Astrocyte of the spinal cord (primary cell): ENCODE measurements at places on chromosomes 11 and 22.
A peak's percentile ranks its signal among the peaks of the same experiment; 100 is the strongest.

DNA sequence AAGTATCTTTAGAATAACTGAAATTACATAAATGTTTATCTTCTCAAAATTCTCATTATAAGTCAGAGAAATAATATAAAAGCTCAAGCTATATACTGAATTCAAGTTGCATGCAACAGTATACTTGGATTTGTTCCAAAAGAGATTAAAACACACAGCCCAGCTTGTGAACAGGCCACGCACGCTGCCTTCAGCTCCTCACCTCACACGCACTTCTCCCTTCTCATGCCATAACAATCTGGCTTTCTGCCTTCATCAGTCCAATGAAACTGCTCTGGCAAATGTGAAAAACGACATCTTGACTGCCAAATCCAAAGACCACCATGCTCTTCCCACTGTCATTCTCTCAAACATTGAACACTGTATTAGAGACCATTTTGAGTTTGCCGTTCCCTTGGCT is 22.1 kb downstream of the ATP6V1E1 start:
- no peak for DNase-seq

DNA sequence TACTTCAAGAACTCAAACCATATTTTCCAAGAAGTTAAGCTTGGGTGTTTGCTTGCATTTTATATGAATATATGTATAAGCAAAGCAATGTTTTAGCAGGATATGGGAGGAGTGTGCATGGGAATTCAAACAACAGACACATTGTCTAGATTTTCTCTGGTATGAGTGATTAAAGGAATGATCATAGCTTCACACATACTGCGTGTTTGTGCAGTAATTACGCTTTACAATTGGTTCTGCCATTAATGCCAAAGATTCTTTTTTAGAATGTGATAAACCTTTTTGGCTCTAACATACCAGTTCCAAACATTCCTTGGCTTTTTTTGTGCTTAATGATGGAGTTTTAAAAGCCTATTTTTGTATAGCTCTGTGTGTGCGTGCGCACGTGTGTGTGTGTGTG is 54.0 kb downstream of the CCDC34 start:
- no peak for DNase-seq

DNA sequence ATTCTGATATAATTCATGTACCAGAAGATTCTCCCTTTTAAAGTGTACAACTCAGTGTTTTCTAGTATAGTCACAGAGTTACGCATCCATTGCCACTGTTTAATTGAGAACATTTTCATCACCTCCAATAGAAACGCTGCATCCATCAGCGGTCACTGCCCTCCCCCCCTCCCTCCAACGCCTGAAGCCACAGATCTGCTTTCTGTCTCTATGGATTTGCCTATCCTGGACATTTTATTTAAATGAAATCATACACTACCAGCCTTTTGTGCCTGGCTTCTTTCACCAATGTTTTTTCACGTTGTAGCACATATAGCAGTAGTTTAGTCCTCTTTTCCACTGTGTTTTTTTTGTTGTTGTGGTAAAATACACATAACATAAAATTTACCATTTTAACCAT is 22.8 kb downstream of the TCP11L1 start:
- DNase-seq, result no peak

- no peak for DNase-seq
Measured at GRCh38 chr11:100753172-100753543, 66.1 kb downstream of the ARHGAP42 start.

DNA sequence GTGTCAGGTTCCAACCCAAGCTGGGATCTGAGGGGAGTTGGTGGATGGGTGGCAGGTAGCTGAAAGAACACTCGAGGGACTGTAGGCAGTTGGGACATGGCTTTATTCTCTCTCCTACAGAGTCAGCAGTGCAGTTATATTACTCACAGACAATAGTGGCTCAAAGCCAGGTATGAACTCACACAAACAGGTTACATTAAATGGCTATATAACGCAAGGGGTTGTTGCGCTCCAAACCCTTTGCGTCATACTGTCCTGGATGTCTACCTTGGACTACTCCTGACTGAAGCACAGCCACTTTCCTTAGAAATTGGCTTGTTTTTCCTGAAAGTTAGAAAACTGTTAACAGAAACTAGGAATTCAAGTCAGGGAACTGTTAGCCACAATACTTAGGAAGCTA is 66.4 kb upstream of the OR4B1 start:
- DNase-seq, result peak; percentile 51

DNA sequence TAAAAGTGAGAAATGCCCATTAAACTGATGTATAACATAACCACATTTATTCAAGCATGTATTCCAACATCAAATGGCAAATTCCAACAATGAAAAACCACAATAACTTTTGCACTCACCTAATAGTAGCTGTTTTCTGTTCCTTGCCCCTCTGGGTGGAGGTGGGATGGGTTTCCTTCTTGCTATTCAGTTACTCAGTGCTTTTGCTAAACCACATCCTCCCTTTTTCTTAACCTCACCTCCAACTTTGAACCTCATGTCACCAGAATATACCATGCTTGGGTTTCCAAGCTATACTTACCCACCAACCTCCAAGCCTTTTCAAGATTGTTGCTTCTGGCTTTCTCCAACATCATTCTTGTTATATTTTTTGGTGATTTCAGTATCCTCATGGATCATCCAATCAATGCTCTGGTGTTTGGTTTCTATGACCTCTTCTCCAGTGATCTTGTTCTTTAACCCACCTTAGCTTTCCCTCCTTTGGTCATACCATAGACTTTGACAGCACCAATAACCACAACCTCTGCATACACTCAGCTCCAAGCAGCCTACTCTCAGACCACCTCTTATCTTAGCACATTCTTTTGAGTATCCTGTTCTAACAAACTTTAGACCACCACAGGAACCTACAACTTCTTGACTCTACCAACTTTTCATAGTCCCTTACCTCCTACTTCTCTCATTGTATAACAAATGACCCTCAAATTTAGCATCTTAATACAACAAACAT is 3.2 kb upstream of the CCDC15 start:
- DNase-seq, result no peak

DNA sequence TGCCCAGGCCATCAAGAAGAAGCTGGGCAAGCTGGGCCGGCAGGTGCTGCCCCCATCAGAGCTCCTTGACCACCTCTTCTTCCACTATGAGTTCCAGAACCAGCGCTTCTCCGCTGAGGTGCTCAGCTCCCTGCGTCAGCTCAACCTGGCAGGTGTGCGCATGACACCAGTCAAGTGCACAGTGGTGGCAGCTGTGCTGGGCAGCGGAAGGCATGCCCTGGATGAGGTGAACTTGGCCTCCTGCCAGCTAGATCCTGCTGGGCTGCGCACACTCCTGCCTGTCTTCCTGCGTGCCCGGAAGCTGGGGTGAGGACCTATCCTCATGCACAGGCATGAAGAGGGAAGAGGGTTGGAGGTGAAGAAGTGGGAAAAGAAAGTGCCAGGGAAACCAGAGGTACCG is 5.3 kb upstream of the NHERF4 start:
- no peak for DNase-seq

GRCh38 chr11:115425250-115425649 is 79.0 kb downstream of the CADM1 start:
- no peak for DNase-seq

GRCh38 chr11:5288108-5288905 is 13.4 kb downstream of the OR51B4 start:
- DNase-seq, result no peak

- DNase-seq, result no peak
Measured at GRCh38 chr11:69921128-69922014, 102.2 kb upstream of the FGF3 start.

DNA sequence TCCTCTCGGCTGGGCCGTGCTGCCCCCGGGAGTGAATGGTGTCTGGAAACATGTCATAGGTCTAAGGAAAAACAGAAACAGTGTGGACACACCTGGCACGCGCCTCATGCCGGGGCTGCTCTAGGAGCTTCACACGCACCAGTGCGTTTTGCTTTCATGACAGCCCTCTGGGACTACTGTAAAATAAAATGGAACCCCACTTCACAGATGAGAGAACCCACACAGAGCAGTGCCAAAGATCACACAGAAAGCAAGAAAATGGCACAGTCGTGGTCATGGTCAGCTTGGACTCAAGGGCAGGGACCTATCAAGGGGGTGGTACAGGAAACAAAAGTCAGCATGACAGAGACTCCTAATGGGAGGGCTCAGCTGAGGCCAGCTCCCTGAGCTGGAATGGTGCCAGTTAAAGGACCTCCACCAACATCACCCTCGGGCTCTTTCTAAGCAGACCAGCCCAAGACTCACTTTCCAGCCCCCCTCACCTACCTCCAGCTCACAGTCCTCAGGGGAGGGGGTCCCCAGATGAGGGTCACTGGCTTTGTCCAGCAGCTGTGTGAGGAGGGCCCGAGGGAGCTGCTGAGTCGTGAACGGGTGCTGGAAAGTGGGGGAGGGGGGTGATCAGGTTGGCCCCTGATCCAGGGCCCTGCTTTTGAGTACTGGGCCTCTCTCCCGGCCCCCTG is 3.3 kb downstream of the MAP4K2 start:
- DNase-seq, result no peak

DNA sequence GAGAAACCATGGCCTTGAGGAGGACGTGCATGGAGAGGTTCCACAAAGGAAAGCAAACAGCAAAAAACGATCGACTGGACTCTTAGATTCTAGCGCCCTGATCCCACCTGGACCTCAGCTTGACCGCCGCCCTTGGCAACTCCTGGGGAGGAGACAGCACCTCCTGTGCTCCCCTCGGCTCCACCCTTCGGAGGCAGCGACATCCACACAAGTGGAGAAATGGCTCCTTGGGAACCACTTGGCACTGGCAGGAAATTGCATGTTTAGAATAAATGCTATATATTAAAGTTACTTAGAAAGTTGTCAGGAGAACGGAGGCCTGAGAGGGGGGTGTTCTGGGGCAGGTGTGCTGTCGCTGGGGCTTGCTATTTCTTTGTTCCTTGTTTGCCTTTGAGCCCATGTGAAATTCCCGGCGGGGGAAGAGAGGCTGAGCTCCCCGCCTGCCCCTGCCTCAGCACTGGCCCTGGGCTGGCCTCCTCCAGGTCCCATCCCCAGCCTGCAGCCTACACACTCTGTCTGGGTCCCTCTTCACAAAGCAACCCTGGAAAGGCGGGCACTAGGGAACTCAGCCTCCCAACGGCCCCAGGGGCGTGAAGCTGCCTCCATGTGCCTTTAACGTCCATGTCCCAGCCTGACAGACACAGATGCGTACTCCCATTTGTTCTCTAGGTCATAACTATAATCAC is 395.3 kb downstream of the BRD1 start:
- DNase-seq, result no peak

GRCh38 chr11:22875869-22876473 is 15.7 kb upstream of the CCDC179 start:
- peak; percentile 87 for DNase-seq

GRCh38 chr11:93075782-93076181 is 106.3 kb downstream of the MTNR1B start:
- no peak for DNase-seq

DNA sequence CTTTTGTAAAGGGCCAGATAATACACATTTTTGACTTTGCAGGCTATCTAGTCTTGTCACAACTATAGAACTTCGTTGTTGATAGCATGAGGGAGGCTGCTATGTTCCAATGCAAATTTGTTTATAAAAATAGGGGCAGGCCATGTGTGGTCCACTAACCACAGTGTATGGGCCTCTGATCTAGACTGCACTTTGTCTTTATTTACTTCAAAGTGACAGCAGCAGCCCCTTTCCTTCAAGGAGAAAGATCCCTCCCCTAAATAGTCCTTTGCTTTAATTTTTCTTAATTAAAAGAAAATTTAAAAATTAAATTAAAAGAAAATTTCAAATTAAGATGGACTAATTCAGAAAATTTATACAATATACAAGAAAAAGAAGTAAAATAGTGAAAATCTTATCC is 49.5 kb upstream of the OR9Q1 start:
- DNase-seq, result no peak

GRCh38 chr11:27618281-27618915 is 81.9 kb downstream of the BDNF start:
- DNase-seq, result no peak

DNA sequence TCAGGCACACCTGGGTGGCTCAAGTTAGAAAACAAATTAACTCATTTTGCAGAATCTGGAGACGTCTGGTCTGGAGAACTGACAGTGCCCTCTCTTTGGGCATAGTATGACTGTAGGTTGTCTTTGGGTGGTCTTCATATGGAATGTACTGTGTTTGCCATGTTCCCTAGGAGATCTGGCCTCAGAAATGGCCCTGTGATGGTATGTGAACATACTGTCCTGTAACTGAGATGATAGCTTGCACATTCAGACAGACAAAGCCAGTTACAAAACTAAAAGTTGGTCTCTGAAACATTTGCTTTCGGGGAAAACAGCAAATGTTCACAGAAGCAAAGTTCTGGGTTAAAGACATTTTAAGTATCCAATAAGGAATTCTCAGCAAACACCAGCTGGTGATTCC is 29.7 kb downstream of the CD44 start:
- no peak for DNase-seq

DNA sequence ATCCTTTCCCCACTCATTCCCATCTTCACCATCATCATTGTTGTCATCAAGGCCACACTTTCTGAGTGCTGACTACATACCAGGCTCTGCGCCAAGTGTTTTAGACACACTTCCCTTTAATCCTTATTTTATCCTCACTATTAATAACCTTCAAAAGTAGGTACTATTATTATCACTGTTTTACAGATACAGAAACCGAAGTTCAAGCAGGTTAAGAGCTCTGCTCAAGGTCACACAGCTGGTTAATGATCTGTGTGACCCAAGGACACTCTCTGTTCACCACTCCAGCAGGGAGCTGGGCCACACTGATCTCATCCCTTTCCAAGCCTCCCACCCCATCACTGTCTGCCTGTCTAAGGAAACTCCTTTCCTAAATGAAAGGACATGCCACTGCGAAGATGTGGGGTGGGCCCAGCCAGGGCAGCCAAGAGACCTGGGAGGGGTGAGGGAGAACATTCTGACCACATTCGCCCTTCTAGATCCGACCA is 17.2 kb upstream of the TSKU start:
- no peak for DNase-seq

- DNase-seq, result no peak
Measured at GRCh38 chr11:96204366-96204659, 138.7 kb downstream of the MAML2 start.

GRCh38 chr11:122803306-122803705 is 35.0 kb upstream of the CRTAM start:
- DNase-seq, result peak; percentile 73

DNA sequence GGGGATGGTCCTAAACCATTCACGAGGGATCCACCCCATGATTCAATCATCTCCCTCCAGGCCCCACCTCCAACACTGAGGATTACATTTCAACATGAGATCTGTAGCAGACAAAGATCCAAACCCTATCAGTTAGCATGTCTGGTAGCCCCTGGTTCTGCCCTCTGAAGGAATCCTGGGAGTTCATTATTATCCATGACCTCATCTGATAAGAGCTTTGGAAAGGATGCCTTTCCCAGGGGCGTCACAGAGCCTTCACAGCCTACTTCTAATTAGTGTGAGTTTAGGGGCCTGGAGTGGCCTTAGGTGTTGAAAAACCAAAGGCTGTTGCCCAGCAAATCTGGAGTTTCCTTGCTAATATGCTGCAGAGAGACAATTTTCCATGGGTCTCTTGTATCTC is 8.6 kb upstream of the EIF3M start:
- DNase-seq, result no peak
